Activated CD8-positive, alpha-beta memory T cell treated with anti-CD3 and anti-CD28 coated beads for 24 hours (primary cell): ENCODE measurements at places on chromosomes 3 and 15.

GRCh38 chr3:23776352-23776891 is 29.3 kb upstream of the UBE2E1 start:
- DNase-seq: no peak

- DNase-seq: no peak
Observed at GRCh38 chr3:183782576-183783276, 42.7 kb downstream of the MAP6D1 start.

GRCh38 chr15:99956820-99957641 is 223.8 kb upstream of the LYSMD4 start:
- peak; percentile 43 for DNase-seq

DNA sequence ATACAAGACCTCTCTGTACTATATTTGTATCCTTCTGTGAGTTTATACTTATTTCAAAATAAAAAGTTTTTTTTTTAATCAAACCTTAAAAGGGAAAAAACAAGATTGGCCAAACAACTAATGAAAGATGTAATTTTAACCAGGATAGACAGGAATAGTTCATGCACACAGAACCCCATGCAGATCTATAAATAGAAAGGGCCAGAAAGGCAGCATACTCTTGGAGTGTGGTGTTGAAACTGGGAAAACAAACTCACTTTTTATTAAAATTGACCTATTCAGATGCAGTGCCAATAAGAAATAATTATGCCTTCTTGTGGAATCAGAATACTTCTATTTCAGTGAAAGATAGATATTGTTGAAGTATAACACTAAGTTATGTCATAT is 204.6 kb downstream of the PLCL2 start:
- DNase-seq: no peak

DNA sequence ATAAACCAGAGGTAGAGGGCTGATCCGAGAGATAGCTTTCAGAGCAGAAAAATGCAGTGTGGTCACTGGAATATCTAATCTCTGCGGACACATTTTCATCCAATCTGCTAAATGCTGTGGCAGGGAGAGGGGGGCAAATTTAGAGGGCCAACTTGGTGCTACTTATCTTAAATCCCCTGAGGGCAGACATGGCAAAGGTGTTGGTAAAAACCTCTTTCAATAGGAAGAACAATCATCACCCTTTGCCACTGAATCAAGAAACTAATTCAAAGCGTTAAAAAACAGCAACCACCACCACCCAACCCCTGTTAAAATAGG is 152.9 kb downstream of the MECOM start:
- no peak for DNase-seq
